Hippocampal formation (tissue), 2 donors: ENCODE measurements at places on chromosomes 13 and 19.

DNA sequence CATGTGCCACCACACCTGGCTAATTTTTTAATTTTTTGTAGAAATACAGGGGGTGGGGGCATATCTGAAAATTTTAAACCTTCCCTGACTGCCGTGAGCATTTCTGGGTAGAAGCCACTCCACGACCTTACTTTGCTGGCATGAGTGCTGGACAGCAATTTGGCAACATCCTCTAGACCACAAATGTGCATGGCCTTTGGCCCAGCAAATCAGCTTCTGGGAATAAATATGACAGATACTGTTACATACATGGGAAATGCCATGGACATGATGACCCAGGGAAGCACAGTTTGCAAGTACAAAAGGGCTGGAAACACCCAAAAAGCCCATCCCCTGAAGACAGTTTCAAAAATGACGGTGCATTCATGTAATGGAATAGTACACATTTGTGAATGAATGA is 3.2 kb upstream of the PVR start:
- DNase-seq: no peak

GRCh38 chr19:13615890-13616289 is 109.6 kb upstream of the CACNA1A start:
- no peak for DNase-seq

DNA sequence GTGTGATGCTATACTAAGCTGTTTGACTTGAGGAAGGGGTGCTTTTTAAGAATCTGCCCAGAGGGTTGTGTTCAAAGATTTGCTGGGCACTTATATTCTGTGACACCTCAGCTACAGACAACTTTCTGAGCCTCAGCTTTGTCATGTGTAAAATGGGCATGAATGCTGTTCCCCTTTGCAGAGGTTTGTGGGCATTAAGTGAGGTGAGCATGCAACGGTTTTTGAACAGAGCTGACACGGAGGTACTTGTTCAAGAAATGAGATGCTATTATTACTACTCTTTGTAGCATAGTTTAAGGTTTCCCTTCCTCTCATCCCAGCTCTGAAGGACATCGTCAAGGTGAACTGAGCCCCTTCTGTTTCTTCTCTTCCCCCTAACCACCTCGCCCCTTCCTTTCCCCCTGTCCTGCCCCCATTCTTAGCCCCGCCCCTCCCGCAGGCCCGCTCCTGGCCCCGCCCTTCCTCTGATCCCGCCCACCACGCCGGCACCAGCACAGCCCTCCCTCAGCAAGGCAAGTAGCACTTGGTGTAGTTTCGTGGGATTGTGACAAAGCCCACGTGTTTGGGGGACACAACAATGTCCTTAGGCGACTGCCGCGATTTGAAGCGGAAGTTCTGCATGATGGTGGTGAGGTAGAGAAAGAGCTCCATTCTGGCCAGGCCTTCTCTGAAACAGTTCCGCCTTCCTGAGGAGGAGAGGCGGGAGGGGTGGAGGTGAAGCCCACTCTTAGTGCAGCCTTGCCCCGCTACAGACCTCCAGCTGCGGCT is 26.1 kb upstream of the CYP2A7 start:
- no peak for DNase-seq

DNA sequence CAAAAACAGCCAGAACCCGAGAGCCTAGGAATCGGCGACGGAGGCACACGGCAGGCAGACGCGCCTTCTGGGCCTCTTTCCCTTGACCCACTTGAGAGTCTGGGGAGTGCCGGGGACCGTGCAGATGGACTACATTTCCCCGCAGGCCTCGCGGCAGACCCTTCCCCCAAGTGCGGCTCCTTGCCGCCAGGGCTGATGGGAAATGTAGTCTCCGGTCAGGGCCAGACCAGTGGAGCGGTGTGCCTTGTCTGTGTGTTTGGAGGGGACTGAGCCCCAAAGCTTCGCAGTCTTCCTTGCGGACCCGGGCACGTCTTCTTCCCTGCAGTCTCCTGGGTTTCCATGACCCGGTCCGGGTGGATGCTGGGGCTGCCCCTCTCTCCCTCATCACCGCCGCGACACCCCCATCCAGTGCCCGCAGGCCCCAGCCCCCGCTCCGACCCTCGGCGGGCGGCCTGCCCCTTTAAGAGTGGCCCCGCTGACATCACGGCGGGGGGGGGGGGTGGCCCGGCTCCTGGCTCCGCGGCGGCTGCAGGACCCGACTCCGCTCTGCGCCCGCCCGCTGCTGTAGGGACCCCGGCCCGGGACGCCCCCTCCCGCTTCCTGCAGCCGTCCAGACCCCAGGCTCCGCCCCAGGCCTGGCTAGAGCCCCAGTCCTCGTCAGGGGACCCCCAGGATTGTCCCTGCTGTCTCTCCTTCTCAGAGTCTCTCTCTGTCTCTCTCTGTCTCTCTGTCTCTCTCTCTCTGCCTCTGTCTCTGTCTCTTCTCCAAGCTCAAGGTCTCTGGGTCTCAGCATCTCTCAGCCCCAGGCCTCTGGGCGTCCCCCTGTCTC is 758 bp upstream of the CACNG7 start:
- peak; percentile 78 for DNase-seq

- DNase-seq: no peak
Measured at GRCh38 chr13:105334211-105334610, 1201.3 kb downstream of the EFNB2 start.

- no peak for DNase-seq
Measured at GRCh38 chr19:45999653-46000121, 4.4 kb downstream of the CCDC61 start.

DNA sequence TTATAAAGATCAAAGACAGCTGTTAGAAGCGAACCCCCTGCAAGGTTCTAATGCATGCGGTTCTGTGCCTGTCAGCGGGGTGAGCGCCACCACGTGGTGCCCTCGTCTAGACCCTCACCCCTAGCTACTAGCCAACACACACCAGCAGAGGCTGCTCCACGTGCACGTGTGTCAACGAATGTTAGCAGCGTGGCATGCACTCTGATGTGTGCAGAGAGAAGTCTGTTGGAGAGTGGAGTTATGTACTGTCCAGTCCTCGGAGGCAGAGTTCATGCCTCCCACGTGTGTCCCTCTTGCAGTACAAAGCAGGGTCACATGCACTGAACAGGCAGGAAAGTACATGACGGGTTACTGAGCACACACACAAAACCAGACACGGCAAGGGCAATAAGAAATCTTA is 75.0 kb upstream of the SLC15A1 start:
- DNase-seq: no peak

GRCh38 chr19:33403221-33403972 is 29.9 kb downstream of the CEBPG start:
- DNase-seq: no peak

DNA sequence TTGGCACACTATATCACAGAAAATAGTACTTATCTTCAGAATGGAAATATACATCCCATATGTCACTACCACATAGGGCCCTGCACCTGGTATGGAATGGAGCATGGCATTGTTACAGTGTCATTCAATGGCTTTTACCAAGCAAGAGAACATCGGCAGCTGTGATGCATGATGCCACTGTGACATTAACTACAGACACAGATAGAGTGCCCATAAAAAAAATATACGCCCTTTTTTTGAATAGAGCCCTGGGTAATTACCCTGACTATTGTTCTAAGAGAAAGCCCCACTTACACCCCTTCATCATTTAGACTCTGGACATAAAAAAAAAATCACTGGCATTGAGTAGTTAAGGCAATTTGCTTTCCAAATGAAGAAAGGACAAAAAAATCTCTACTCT is 320.3 kb downstream of the DNAJC15 start:
- DNase-seq: no peak

- DNase-seq: no peak
Measured at GRCh38 chr13:100139817-100140216, 50.9 kb downstream of the PCCA start.

DNA sequence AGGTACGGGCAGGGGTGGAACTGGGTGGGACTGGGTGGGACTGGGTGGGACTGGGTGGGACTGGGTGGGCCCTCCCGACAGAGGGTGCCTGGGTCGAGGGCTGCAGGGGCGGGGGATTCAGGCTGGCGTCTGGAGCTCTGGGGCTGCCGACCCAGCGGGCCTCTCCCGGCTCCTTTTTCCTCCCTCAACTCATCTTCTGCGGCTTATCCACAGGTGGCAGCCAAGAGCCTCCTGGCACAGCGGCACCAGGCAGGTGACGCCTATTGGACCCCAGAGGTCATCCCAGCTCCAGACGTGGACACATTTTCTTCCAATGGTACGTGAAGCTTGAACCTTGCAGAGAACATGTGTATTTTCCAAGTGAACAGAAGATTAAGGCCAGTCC is 533 bp downstream of the ZNF544 start:
- no peak for DNase-seq

DNA sequence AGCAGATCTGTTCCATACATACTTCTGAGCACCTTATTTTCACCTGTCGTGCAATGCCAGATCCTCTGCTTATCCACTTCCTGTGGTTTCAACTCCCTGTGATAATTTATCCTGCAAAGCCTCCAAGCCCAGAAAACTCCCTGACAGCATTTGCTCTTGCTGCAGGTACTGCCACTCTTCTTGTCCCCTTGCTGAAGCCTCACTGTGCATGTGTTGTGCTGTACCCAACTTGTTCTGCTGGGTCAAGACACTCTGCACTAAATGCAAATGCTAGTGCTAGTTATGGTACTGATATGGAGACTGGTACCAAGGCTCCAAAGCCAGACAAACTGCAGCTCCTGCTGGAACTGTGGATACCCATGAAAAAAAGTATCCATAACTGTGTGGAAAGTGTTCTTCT is 315.4 kb upstream of the MIR17HG start:
- DNase-seq: no peak

DNA sequence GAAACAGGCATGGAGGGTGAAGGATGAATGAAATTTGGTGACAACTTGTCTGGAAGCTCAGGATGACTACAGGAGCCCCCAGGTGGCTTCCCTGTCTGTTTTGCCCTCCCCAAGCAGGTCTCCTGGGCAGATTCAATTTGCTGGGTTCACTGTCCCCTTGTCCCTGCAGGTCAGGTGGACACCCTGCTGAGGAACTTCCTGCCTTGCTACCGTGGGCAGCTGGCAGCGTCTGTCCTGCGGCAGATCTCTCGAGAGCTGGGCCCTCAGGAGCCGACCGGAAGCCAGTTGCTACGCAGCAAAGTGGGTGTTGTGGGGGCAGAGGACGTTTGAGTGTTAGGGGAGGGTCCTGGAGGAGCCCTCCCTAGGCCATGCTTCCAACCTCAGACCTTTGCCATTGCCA is 19.1 kb downstream of the PGLS start:
- DNase-seq: no peak

DNA sequence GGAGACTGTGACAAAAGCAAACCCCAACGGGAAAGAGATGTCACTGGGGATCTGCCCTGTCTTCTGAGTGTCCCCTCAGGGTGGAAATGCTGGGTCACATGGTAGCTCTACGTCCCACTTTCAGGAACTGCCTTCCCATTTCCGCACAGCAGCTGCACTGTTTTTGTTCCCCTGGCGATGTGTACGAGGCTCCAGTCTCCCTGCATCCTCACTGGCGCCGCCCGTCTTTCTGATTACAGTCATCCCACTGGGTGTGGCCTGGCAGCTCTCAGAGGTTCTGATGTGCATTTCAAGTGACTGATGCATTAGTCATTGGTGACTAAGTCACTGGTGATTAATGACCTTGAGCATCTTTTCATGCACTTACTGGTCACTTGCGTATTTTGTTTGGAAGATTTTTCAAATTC is 21.2 kb downstream of the PCID2 start:
- DNase-seq: peak; percentile 25

DNA sequence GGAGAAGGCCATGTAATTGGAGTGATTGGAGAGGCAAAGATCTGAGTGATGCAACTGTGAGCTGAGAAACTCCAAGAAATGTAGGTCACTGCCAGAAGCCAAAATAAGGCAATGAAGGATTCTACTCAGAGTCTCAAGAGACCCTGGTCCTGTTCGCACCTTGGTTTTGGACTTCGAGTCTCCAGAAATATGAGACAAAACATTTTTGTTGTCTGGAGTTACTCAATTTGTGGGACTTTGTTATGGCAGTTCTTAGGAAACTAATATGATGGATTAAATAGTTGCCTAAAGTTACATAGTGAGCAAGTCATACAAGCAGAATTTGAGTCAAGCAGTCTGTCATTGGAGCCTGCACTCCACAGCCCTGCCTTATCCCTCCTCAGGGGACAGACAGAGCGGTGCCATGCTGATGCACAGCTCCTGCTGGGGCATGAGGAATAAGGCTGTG is 104.2 kb downstream of the ITGBL1 start:
- no peak for DNase-seq

DNA sequence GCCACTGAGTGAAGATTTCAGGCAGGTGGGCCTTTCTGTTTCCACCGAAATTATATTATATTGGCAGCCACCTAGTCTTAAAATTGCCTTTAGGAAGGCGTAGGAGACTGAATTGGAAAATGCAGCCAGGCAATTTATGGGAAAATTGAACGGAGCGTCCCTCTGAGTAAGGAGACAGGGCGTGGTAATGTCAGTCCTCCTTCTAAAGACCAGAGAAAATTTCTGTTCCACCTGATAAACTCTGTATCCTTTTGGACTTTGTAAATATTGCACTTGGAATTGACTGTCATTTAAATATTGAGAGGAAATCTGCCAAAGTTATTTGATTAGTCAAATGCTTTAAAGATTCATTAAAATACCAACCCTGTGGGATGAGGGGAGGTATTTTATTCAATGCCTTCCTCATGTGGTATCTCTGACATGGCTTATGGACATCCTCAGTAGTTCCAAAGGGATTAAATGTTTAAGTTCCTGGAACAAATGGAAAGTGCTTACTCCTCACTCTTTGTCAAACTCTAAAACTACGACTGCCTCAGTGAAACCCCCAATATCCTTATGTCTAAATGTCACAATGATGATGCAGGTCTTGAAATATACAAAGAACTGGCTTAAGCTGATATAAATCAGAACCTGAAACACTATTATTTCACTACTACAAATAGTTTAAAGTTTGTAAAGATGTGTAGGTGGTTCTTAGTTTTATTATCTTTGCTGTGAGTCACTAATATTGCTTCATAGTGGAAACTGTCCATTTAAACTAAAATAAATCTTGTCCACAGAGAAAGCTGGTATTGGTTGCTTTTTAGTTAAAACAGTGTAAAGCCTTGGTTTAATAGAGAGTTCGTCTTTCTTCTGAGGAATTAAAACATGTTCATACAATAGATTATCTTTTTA is 203.2 kb downstream of the FGF14 start:
- no peak for DNase-seq
